Neural progenitor cell (in vitro differentiated cells): ENCODE measurements at places on chromosomes 7 and 10.

DNA sequence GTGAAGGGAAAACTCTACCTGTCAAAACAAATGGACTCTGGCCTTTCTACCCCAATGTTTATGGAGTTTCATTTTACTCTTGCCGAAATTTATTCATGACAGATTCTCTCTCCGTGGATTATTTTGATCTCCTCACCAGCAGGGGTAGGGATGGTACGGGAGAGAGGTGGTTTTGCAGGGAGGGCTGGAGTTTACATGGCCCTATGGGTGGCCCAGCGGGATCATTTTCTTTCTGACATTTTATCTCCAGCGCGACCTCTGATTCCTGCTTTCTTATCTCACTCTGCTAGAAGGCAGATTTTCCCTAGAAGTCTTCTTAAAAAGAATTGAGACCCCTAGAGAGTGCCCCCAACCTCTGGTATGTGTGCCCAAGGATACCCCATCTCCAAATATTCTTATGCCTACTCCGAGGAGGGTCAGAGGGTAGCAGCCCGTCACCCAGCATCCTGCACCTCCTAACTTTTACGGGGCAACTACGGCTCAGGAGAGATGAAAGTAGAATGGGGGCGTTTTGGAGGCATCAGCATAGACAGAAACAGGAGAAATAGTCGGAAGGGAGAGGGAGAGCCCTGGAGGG is 10.1 kb upstream of the GATA3 start:
- H3K36me3 ChIP-seq: no peaks in the 10 kb centered on the region
- H3K27me3 ChIP-seq: peaks cover 100% of the 10 kb centered on the region
- H3K4me3 ChIP-seq: peak overlapping the region; percentile 35
- DNase-seq: peak; percentile 10

DNA sequence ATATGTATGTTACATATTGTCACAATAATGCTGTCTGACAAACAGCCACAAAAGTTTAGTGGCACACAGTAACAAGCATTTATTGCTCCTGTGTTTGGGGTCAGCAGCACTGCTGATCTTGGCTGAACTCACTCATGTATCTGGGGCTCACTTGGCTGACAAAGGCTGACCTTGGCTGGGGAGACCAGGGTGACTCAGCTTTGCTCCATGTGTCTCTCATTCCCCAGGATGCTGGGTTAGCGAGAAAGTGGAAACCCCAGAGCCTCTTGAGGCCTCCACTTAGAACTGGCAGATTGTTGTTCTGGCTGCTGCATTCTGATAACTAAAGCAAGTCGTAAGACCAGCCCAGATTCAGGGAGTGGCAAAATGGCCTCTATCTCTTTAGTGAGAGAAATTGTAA is 217.3 kb upstream of the HABP2 start:
- H3K4me3 ChIP-seq: no peak overlapping the region
- H3K27ac ChIP-seq: no peak overlapping the region
- no peak for DNase-seq
- H3K36me3 ChIP-seq: no peaks in the 10 kb centered on the region
- H3K4me1 ChIP-seq: no peaks in the 10 kb centered on the region

DNA sequence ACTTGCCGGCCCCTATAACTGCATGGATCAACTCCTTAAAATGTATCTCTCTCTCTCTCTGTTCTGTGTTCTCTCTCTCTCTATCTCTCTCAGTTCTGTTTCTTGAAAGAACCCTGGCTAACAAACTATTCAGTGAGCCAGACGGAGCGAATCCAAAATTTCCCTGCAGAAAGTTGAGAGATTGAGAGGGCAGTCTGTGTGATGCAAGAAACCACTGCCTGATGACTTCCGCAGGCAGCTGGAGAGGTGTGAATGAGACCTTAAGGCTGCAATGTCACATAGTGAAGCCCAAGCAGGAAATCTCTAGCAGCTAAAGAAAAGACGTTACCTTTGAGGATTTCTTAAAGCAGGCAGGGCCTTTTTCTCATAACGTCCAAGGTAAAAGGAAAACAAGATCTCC is 17.3 kb downstream of the FAM107B start:
- no peaks in the 10 kb centered on the region for H3K4me1 ChIP-seq
- no peaks in the 10 kb centered on the region for H3K36me3 ChIP-seq
- no peaks in the 10 kb centered on the region for H3K27me3 ChIP-seq
- H3K4me3 ChIP-seq: no peak overlapping the region

DNA sequence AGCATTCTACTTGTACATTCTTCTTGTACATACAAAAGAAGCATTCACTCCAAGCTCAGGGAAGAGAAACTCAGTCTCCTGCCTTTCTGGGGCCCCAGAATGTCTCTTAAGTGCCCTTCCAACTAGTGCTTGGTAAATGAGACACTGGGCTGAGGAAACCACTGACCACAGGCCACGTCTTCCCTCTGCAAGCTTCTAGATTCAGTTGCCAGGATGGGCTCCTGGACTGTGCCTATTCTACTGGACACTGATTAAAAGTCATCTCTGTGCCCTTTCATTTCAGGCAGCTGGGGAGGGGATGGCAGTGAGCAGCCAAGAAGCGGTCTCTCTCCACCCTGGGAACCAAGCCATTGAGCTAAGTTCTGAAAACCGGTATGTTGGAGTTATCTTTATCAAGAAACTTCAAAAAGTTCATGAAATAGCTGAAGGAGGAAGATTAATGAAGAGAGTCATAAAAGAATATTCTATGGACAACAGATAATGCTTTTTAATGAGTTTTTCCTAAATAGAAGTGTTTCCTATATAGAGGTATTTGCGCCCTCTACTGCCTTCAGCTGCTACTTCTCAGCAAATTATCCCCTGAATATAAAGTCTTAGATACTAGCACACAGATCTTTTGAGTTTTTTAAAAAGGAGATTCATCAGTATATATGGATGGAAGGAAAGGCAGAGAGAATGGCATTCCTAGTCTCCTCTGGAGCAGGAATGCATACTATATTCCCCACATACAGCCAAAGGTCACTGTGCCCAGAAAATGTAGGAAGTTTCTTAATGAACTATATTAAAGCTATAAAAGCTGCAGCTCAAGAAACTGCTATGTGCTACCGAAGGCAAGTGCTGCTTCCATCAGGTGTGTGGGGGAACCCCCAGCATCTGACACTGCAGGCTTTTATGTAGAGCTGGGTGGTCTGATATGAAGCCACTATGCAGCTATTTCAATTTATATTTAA is 8.4 kb upstream of the IFIT1B start:
- peak; percentile 29 for DNase-seq
- no peaks in the 10 kb centered on the region for H3K36me3 ChIP-seq
- H3K4me3 ChIP-seq: no peak overlapping the region
- H3K4me1 ChIP-seq: peaks cover 15% of the 10 kb centered on the region
- no peaks in the 10 kb centered on the region for H3K27me3 ChIP-seq

- no peak for DNase-seq
- no peaks in the 10 kb centered on the region for H3K36me3 ChIP-seq
- no peak overlapping the region for H3K4me3 ChIP-seq
- no peaks in the 10 kb centered on the region for H3K4me1 ChIP-seq
- no peak overlapping the region for H3K27ac ChIP-seq
- no peaks in the 10 kb centered on the region for H3K27me3 ChIP-seq
Measured at GRCh38 chr7:36682102-36682501, 42.2 kb downstream of the AOAH start.

- no peaks in the 10 kb centered on the region for H3K27me3 ChIP-seq
- H3K4me1 ChIP-seq: peaks cover 7% of the 10 kb centered on the region
- H3K4me3 ChIP-seq: no peak overlapping the region
- no peak overlapping the region for H3K27ac ChIP-seq
Measured at GRCh38 chr10:24974976-24975375, 22.6 kb upstream of the PRTFDC1 start.

DNA sequence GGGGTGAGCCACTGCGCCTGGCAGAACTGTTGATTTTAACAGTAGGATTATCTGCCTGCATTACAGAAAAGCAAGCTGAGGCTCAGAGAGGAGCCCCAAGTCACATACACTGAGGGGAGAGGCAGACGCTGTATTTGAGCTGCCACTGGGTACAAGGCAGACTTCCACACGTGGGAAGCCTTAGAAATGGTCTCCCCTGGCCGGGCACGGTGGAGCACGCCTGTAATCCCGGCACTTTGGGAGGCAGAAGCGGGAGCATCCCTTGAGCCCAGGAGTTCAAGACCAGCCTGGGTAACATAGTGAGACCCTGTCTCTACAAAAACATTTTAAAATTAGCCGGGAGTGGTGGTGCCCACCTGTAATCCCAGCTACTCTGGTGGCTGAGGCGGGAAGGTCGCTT is 902 bp upstream of the FZD9 start:
- no peak overlapping the region for H3K4me3 ChIP-seq
- H3K4me1 ChIP-seq: peaks cover 17% of the 10 kb centered on the region
- H3K27me3 ChIP-seq: peaks cover 17% of the 10 kb centered on the region
- no peak overlapping the region for H3K27ac ChIP-seq

DNA sequence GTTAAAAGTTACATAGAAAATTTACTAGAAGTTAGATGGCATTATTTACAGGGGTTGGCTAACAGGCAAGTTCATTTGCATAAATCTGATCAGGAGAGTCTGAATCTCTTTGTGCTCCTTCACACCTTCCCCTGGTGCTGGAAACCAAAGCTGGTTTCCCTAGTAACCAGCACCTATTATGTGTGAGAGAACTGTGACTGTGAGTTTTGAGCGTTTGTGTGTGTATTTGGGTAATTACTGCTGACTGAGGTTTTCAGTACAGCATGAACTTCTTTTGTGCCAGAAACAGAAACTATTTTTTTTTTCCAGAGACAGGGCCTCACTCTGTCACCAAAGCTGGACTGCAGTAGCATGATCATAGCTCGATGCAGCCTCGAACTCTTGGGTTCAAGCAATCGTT is 10.3 kb upstream of the IFIT1B start:
- no peaks in the 10 kb centered on the region for H3K27me3 ChIP-seq
- H3K36me3 ChIP-seq: no peaks in the 10 kb centered on the region
- DNase-seq: peak; percentile 34
- no peak overlapping the region for H3K4me3 ChIP-seq
- H3K4me1 ChIP-seq: peaks cover 15% of the 10 kb centered on the region

DNA sequence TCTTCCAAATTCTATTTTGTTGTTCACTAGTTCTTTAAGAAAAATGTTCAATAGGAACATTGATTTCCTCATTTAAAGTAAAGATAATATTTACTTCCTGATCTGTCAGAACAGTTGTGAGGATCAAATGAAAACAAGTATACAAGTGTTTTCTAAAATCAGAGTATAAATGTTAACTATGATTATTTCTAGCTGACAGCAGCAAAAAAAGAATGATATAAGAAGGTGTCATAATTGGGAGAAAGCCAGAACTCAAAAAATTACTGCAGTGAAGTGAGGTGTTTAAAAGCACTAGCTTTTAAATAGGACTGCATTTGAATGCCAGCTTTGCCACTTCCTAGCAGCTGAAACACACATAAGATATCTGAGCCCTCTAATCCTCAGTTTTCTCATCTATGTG is 283.3 kb downstream of the RNLS start:
- peaks cover 4% of the 10 kb centered on the region for H3K4me1 ChIP-seq
- no peaks in the 10 kb centered on the region for H3K36me3 ChIP-seq
- H3K27me3 ChIP-seq: no peaks in the 10 kb centered on the region

- H3K36me3 ChIP-seq: no peaks in the 10 kb centered on the region
- DNase-seq: no peak
- H3K4me3 ChIP-seq: no peak overlapping the region
- H3K4me1 ChIP-seq: peaks cover 14% of the 10 kb centered on the region
Measured at GRCh38 chr10:59878289-59878688, 28.1 kb downstream of the CCDC6 start.

DNA sequence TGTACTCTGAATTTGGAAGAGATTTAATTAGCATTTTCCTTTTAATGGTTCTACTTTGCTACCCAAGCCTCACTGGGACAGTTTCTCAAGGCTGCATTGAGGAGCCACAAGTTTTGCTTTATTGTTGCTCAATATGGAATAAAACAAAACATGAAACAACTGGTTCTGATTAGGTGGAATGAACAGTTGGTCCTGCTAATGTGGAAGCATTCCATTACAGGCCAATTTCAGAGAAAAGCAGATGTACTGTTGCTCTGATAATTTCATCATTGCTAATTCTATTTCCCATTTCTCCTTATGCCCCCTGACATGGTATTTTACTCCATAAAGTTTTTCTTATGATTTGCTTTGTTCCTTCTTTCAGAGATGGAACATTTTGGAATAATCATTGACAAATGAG is 66.0 kb upstream of the PAPSS2 start:
- H3K27ac ChIP-seq: no peak overlapping the region
- H3K4me3 ChIP-seq: no peak overlapping the region
- H3K27me3 ChIP-seq: no peaks in the 10 kb centered on the region
- no peaks in the 10 kb centered on the region for H3K36me3 ChIP-seq
- no peaks in the 10 kb centered on the region for H3K4me1 ChIP-seq
- no peak for DNase-seq

- H3K36me3 ChIP-seq: no peaks in the 10 kb centered on the region
- no peaks in the 10 kb centered on the region for H3K27me3 ChIP-seq
- H3K4me3 ChIP-seq: no peak overlapping the region
Measured at GRCh38 chr10:91335147-91335546, 75.0 kb upstream of the HECTD2 start.

DNA sequence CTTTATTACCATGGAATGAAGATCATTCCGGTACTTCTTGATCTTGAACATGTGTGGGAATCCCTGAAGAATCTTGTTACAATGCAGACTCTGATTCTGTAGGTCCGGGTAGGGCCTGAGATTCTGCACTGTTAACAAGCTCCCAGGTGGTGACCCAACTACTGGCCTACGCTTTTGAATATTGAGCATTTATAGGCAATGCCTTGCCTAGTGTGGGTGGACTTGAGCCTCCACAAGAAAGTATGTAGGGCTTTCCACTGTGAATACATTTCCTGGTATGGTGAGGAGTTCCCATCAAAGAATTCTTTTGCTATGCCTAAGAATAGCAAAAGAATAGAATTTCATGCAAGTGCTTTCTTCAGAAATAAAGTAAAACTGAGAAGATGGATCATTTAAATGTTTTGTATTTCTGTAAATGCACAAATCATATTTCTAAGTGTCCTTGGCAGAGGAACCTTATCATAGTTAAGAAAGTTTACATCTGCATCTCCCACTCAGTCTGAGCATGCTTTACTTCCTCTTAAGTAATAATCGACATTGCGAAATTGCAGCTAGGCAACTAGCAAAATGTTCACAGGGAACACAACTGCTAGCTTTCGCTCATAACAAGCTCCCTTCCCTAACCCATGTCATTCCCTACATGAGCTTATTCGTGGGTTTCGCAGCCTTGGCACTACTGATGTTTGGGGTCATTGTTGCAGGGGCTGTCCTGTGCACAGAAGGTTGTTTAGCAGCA is 71.4 kb downstream of the AHR start:
- DNase-seq: no peak
- H3K27me3 ChIP-seq: no peaks in the 10 kb centered on the region
- H3K4me3 ChIP-seq: no peak overlapping the region
- no peaks in the 10 kb centered on the region for H3K36me3 ChIP-seq
- no peak overlapping the region for H3K27ac ChIP-seq

GRCh38 chr10:36720895-36721294 is 404.5 kb upstream of the ANKRD30A start:
- peaks cover 11% of the 10 kb centered on the region for H3K4me1 ChIP-seq
- no peaks in the 10 kb centered on the region for H3K36me3 ChIP-seq
- H3K4me3 ChIP-seq: no peak overlapping the region
- no peak overlapping the region for H3K27ac ChIP-seq
- no peak for DNase-seq

GRCh38 chr7:82384051-82384464 is 59.5 kb downstream of the CACNA2D1 start:
- DNase-seq: no peak
- H3K4me3 ChIP-seq: no peak overlapping the region
- no peak overlapping the region for H3K27ac ChIP-seq
- peaks cover 35% of the 10 kb centered on the region for H3K4me1 ChIP-seq
- H3K36me3 ChIP-seq: no peaks in the 10 kb centered on the region

- no peak overlapping the region for H3K27ac ChIP-seq
- no peaks in the 10 kb centered on the region for H3K4me1 ChIP-seq
- H3K36me3 ChIP-seq: no peaks in the 10 kb centered on the region
- no peak overlapping the region for H3K4me3 ChIP-seq
- no peak for DNase-seq
Measured at GRCh38 chr10:74880041-74880440, 53.6 kb downstream of the KAT6B start.

GRCh38 chr7:51304729-51305128 is 11.9 kb downstream of the COBL start:
- no peak overlapping the region for H3K27ac ChIP-seq
- no peaks in the 10 kb centered on the region for H3K36me3 ChIP-seq
- DNase-seq: no peak
- no peaks in the 10 kb centered on the region for H3K27me3 ChIP-seq
